ENCODE measurements at places on chromosomes 7 and 10.

- peak; percentile 6 for DNase-seq
These were observed 1.6 kb downstream of the WEE2 start for GRCh38 chr7:141709749-141710148.

- DNase-seq = no peak
These were observed 1.2 kb downstream of the CFTR start for GRCh38 chr7:117480978-117481377.

DNA sequence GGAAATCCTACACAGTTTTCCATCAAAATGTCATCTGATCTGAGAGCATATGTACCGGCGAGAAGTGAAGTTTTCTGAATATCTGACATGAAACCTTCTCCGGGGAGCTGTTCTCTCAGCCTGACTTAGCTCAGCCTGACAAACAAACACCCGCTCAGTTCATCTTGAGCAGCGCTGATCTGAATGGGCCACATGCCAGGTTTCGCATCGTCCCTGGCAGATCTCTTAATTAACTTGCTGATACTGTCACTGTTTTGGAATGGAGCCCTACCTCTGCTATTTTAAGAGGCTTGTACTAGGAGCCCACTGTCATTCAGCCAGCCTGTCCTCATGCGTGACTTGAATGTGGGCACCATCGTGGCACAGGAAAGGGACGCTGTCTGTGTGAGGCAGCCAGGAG, 109.2 kb downstream of the STRA8 start:
- no peak for DNase-seq

- DNase-seq = no peak
These were observed 13.7 kb downstream of the CCDC6 start for GRCh38 chr10:59892697-59893096.

GRCh38 chr7:100509231-100509630, 25.5 kb downstream of the NYAP1 start:
- no peak for DNase-seq

DNA sequence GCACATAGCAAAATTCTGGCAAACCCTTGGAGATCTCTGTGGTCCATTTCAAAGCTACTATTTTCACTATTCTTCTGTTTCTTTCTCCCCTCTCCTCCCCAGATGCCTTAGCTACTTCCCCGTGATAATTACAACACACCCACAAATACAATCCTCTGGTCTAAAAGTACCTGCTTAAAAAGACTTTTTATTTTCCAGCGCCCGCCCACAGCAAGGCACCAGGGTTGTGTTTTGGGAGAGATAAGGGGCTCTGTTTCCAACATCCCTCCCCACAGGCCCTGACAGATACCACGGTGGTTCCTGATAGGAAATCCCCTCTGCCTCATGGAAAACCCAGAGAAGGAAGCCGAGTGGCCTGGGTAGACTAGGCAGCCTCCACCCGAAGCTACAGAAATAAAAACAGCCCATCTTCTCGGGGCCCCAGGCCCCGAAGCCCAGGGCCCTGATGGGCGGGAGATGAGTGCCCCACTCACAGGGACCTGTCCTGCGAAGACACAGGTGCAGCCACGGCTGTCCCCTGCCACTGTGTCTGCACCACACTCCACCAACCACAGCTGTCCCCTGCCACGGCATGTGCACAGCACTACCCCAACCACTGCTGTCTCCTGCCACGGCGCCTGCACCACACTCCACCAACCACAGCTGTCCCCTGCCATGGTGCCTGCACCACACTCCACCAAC, 19.7 kb downstream of the CALML5 start:
- DNase-seq = peak; percentile 77

- DNase-seq = no peak
These were observed 27.2 kb downstream of the POLR1F start for GRCh38 chr7:19681596-19681995.

GRCh38 chr7:46089281-46089680, 168.2 kb upstream of the IGFBP3 start:
- DNase-seq = no peak

GRCh38 chr7:66157060-66157459, 42.4 kb downstream of the CRCP start:
- DNase-seq = no peak

DNA sequence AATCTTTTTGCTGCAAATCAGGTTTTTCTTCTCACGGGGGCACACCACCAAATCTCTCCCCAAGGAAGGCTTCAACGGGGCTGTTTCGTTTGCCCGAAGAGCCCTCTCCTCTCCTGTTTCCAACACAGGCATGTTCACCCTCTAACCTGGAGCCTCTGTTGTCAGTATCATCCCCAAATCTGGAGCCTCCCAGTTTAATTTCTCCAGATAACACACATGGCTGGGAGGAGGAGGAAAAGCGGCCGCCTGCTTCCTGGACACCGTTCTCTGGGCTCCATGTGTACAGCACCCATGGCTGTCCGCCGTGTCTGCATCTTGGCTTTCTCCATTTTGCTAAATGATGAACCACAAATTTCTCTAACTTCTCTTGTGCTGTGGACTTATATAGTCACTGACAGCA, 214.5 kb downstream of the DIP2C start:
- no peak for DNase-seq

DNA sequence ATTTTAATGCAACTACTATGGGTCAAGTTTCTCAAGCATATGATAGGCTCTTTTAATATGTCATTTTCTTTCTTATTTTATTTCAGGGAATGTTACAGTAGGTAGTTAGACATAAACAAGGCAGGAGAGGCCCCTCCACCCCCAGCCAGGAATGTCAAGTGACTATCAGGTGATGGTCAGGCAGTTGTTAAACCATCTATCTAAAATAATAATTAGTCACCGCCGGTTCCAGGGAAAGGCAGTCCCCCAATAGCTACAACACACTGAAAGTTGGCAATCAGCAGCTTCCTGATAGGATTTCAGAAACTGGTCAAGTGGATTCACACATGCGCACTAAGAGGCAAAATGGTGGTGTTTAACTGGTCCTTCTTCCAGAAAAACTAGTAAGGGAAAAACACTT, 9.3 kb downstream of the OLAH start:
- DNase-seq = no peak

DNA sequence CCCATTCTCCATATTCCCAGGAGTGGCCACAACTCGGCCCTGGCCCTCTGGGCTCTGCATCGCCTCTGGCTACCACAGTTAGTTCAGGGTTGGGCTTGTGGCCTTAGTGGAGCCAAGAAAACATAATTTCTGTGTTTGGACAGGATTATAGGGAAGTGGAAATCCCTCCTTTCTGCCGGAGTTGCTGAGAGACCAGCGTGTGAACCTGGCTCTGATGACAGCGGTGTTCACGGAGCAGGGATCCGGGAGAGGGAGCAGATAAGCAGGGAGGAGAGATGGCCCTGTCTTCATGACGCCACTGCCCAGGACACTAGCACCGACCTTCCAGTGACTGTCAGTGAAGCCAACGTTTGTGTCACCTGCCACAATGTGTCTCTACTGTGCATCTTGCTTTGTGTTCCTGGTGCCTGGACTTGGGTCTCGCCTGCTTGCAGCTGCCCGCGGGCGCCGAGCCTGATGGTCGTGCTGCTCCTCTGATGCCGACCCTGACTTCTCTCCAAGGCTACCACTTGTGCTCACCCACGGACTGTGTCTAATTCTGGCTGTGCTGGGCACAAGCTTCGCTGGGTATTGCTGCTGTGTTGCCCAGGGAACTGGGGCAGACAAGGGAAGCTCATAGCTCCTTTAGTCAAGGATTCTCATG, 67.0 kb upstream of the VIPR2 start:
- DNase-seq = no peak

DNA sequence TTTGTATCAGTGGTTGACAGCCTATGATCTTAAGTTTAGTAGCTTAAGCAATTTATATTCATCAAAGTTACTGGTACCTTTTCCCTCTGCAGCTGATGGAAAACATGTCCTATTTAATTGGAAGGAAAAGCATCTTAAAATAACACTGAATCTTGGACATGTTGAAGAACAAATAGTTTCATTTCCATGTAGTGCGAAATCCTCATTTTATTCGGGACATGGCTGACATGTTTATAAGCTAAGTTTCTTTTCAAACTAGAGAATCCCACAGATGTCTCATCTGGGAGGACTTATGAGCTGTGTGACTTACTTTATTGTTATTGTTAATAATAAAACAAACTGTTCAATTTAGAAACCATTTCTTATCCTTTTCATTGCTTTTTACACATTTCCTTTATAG, 461.0 kb downstream of the SUGCT start:
- no peak for DNase-seq

GRCh38 chr7:52659178-52659577, 376.3 kb upstream of the POM121L12 start:
- DNase-seq = no peak

- no peak for DNase-seq
These were observed 96.1 kb downstream of the RELN start for GRCh38 chr7:103893350-103893749.

- DNase-seq = no peak
These were observed 38.1 kb downstream of the MKI67 start for GRCh38 chr10:128087884-128088709.

DNA sequence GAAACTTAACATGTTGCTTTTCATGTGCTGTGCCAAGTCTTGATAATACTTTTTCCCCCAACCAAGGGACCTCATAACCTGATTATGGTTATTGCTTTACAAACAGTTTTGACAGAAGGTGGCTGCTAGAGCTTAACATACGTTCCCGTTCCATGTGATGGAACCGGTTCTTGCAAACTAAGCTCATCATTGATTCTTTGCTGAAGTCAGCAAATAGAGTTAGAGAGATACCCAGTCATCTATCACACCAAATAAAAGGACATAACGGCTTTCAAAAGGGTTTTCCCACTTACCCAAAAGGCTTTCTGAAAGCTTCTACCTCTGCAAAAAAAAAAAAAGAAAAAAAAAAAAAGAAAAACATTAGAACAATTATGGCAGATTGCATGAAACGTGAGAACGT, 230.3 kb upstream of the MDFIC start:
- DNase-seq = no peak

- no peak for DNase-seq
These were observed 178.7 kb downstream of the KLF6 start for GRCh38 chr10:3606309-3606708.

DNA sequence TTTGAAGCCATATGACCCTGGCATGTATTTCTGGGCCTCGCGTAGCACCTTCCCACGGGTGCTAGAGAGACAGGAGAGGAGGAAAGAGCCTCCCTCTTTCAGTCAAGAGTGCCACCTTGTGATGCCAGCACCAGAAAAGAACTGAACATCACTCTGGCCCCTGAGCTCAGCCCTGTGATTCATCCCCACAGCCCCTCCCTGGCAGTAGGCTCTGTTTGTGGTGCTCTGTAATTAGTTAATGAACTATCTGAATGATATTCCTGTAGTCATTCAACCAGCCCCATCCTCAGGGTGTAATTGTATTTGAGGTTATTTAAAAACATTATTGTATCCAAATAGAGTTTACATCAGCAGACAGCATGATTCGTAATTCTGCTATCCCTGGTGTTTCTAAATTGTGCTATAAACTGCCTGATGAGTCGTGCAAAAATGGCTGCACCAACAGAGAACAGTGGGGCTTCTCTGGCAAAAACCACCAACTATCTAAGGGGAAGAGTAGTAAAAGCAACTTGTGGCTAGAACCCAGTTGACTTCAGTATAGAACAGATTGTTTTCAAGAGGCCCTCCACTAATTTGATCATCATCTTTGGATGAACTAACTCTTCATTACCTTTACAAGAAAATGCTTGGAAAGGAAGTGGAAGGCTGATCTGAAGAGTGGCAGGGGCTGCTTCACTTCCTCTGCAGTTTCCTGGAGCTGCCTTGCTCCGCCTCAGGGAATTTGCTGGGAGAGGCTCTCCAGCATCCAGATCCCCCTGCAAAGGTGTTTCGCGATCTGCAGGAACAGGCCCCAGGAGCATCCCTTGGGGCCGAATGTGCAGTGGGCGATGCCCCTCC, 23.7 kb upstream of the TIAL1 start:
- no peak for DNase-seq

DNA sequence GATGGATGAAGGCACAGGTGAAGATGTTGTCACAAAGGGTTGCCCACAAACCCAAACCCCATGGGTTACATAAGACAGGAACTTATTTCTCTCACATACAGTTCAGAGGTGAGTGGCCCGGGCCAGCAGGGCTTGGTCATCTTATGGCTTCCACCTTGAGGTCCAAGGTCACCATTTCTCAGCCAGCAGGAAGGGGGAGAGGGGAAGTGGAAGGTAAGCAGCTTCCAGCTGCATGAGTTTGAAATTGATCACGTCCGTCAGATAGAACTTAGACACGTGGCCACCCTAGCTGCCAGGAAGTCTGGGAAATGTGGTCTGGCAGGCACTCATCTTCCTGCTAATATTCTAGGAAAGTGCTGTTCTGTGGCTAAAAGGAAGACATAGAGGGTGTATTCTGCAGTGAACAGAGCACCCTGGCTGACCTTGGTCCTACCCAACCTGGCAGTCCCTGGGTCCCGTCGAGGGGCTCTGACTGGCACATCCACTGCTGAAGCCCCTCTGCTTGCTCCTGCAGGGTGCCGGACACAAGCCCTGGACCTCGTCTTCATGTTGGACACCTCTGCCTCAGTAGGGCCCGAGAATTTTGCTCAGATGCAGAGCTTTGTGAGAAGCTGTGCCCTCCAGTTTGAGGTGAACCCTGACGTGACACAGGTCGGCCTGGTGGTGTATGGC, 49.5 kb downstream of the VWA2 start:
- DNase-seq = no peak

DNA sequence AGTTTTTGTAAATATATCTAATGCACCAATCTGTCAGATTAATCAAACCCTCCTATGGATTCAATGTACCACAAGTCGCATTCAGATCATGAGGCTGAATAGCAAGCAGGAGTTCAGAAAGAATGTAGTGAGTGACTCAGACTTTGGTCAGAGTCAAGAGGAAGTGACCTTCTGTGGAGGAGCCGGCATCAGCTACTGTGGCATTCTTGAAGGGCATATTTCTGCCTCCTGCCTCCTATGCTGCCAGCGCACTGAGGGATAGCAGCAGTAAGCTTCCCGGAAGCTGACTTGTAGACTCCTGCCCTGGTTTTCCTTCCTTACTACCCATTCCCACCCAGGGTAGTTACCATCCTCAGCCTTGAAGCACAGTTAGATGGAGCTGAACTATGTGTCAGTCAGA, 867.5 kb downstream of the NRG3 start:
- no peak for DNase-seq

DNA sequence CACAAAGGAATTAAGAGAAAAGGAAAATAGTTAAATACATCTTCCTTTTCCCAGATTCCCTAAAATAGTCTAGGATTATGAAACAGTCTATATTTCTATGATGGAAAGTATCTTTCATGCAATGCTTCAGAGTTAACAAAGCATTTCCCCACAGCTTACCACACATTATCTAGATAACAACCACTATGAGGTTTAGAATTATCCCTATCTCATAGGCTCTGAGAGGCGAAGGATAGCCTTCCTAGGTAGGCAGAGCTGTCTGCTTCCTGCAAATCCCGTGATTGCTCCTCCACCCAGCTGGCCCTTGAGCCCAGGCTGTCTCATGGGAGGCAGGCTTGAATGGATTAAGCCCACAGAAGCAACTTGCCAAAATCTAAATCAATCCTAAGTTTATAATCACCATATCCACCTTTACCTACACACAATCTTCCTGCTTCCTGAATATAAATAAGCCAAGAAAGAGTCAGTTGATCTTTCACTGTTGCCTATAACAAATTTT, 321.4 kb upstream of the AOAH start:
- DNase-seq = no peak
